ENCODE measurements at places on chromosomes 7 and 10. TPM values are rescaled to one million over a fixed set of nuclear protein-coding genes. Genes with fewer than 3 reads are reported as not detected.

Gene ASZ1
- total RNA-seq: not detected

GRCh38 chr7:158350166-158350900 lies 237.3 kb downstream of the PTPRN2 start:
- no peak for DNase-seq

DNA sequence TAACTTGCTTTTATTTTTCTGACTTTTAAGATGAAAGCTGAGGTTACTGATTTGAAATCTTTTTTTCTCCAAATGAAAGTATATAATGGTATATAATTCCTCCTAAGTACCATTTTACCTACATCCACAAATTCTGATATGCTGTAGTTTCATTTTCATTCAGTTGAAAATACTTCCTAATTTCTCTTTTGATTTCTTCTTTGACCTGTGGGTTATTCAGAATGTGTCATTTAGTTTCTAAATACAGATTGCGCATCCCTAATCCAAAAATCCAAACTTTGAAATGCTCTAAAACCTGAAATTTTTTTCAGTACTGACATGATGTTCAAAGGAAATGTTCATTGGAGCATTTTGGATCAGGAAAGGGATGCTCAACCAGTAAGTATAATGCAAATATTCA lies 168.7 kb downstream of the CELF2 start:
- DNase-seq: no peak

DNA sequence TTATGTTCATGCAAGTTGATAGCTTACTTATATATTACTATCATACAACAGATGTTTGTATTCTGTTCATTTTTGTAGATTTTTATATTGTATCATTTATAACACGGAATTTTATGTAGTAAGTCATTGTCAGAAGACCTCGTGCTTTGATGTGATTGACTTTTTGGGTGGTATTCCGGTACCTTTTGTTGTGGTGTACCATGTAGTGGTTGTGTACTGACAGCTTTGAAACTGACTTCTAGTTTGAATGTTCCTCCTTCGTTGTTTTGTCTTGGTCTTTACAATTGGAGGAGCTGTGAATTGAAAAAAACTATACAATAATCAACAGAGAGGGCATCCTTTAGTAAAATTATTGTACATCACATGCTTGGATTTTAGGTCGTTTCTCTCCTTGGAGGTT lies 61.5 kb downstream of the WAC start:
- DNase-seq: no peak

DNA sequence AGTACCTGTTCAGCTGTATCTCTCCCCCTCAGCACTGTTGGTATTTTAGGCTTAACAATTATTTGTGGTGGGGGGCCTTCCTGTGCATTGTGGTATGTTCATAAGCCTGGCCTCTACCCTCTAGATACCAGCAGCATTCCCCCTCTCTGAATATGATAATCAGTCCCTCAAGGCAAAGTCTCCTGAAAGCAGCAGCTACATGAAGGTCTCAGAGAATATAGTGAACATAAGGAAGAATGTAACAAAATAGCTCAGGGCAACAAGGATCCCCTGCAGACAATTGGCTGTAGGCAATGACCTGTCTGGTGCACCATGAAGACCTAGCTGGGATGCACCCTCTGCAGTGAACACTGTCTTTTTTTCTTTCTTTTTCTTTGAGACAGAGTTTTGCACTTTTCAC lies 86.4 kb downstream of the CTBP2 start:
- no peak for DNase-seq

- no peak for DNase-seq
These were observed 90.7 kb downstream of the SRPK2 start for GRCh38 chr7:105297985-105298384.
